ENCODE measurements at places on chromosomes 1 and 21.

GRCh38 chr1:27392778-27393635 lies 585 bp downstream of the GPR3 start:
- no peak for DNase-seq

- no peak for DNase-seq
These were observed 87.6 kb downstream of the ZFYVE9 start for GRCh38 chr1:52229494-52229893.

GRCh38 chr1:154290921-154291320 lies 18.5 kb downstream of the HAX1 start:
- DNase-seq = no peak

GRCh38 chr1:5575396-5575940 lies 416.8 kb downstream of the NPHP4 start:
- DNase-seq = no peak

GRCh38 chr1:47711184-47711847 lies 273.5 kb downstream of the FOXD2 start:
- no peak for DNase-seq

GRCh38 chr1:7988576-7988975 lies 27.1 kb downstream of the PARK7 start:
- no peak for DNase-seq

DNA sequence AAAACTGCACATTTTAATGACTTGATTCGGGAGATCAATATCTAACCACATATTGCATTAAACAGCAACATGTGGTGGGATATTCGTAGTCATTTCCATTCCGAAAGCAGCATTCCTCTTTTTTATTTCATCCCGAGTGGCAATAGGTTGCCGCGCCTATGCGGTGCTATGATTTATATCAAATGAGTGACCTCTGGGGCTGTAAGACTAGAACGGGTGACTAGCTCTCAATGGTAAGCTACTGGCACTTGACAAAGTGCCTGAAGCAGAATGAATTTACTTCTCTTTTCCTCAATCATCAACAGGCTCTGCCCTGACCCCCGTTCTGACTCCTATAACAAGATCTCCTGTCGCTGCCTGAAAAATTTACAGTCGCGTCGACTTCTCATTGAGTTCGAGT lies 162.3 kb downstream of the ZNF281 start:
- no peak for DNase-seq

- DNase-seq = no peak
These were observed 33.2 kb upstream of the EPHA8 start for GRCh38 chr1:22529901-22530621.

- peak; percentile 75 for DNase-seq
These were observed 145.0 kb downstream of the DHRS3 start for GRCh38 chr1:12472798-12473551.

All from iris pigment epithelial cell (primary cell).